SK-N-MC (cell line): ENCODE measurements at places on chromosomes 16 and 17.
A peak's percentile ranks its signal among the peaks of the same experiment; 100 is the strongest.

GRCh38 chr17:58204796-58205195 is 12.3 kb downstream of the EPX start:
- DNase-seq, result no peak

DNA sequence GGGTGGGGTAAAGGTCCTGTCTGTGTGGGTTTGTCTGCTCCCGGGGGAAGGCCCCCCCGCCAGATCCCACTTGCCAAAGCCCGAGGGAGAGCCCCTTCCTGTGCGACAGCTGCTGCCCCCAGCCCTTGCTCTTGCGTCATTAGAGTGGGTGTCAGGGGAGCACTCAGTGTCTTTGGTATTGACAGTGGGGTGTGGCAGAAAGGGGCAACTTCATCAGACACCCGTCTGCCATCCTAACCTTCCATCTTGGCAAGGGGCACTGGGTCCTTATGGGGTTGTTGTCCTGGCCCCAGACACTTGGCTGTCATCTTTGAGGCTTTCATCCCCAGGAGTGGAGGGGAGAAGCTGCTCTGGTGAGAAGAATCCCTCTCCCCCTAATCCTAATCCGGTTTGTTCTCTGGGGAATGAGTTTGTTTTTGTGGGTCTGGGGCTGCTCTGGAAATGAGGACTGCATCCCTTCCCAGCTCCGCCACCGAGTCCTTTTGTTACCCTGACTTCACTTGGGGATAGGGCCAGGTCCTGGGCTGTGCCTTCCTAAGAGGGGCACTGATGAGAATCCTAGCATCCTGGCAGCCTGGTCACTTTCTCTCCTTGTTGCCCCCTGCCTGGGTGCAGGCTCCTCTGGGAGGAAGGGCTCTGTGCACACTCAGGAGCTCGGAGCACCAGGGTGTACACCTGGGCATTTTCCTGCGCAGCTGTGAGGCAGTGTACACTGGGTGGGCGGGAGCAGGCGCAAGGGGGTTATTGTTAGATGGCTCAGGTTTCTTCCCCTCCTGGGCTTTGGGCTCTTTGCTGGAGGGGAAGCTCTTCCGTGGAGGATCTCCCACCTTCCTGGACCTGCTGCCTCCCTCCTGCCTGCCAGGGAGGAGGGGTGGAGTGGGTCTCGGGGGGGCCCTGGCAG is 21.1 kb downstream of the GJD3 start:
- DNase-seq, result no peak

DNA sequence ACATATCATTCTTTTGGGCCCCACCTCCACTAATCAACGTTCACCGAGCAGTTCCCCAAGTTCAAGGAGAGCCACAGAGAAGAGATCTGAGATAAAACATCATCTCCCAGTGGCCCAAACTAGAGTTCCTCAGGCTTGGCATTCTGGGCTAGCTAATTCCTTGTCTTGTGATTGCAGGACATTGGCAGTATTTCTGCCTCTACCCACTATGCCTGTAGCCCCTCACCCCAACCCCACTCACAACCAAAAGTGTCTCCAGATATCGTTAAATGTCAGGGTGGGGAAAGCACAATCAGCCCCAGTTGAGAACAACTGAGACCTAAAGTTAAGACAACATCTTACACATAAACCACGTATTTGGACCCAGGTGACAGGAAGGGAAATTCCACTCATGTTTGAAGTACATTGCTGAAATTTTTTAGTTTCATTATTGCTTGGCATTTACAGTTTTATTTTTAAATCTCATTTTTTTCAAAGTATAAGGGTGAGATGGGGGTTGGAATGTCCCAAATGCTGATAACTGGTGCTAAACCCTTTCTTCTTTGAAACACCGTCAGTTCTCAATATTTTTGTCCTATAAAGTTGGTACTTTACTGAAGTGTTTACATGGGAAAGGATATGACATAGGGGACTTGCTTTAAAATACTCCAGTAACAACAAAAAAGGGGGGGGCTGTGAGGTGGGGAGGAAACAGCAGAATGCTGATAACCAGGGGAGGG is 13.6 kb downstream of the ZC3H7A start:
- no peak for DNase-seq

- DNase-seq, result no peak
Measured at GRCh38 chr17:48609033-48609432, 1.8 kb downstream of the HOXB7 start.

- DNase-seq, result no peak
Measured at GRCh38 chr17:13337864-13338371, 263.8 kb downstream of the HS3ST3A1 start.

DNA sequence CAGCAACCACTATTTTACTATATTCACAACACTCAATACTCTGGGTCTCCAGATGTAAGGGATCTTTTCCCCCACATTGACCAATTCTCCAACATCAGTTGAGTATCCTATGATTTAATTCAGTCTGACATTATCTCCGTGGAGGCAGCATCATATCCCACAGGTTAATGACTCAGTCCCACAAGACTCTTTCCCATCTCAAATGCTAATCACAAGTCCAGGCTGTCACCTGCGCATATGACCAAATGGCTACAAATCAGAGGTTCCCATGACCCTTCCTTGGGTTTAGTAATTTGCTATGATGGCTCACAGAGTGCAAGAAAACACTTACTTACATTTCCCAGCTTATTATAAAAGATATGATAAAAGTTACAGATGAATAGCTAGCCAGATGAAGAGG is 18.7 kb downstream of the ACSM3 start:
- no peak for DNase-seq

GRCh38 chr16:50610331-50611262 is 62.4 kb downstream of the NKD1 start:
- no peak for DNase-seq

GRCh38 chr16:85731179-85731578 is 19.7 kb downstream of the C16orf74 start:
- DNase-seq, result no peak

DNA sequence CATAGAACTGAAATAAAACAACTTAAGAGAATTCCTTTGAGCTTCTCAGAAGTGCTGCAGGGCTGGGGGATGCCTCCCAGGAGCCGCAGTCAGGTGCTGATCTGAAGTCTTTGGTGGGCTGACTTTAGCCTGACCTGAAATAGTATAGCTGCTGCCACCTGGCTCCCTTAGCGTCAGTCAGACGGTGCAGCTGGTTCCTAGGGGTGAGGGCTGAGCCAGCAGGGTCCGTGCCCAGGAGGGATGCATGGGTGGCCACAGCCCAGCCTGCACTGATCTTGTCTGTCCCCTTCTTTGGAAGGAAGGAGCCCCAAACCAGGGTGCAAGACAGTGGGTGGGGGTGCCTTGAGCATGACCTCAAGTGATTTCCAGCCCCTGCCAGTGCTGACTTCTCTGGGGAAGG is 11.5 kb downstream of the MAPT start:
- DNase-seq, result no peak

- no peak for DNase-seq
Measured at GRCh38 chr17:60594734-60595133, 5.3 kb upstream of the PPM1D start.

- DNase-seq, result no peak
Measured at GRCh38 chr16:74747716-74748615, 26.7 kb downstream of the FA2H start.

GRCh38 chr16:856811-857210 is 56.3 kb upstream of the GNG13 start:
- no peak for DNase-seq

- DNase-seq, result peak; percentile 35
Measured at GRCh38 chr16:65069065-65069464, 52.8 kb downstream of the CDH11 start.

DNA sequence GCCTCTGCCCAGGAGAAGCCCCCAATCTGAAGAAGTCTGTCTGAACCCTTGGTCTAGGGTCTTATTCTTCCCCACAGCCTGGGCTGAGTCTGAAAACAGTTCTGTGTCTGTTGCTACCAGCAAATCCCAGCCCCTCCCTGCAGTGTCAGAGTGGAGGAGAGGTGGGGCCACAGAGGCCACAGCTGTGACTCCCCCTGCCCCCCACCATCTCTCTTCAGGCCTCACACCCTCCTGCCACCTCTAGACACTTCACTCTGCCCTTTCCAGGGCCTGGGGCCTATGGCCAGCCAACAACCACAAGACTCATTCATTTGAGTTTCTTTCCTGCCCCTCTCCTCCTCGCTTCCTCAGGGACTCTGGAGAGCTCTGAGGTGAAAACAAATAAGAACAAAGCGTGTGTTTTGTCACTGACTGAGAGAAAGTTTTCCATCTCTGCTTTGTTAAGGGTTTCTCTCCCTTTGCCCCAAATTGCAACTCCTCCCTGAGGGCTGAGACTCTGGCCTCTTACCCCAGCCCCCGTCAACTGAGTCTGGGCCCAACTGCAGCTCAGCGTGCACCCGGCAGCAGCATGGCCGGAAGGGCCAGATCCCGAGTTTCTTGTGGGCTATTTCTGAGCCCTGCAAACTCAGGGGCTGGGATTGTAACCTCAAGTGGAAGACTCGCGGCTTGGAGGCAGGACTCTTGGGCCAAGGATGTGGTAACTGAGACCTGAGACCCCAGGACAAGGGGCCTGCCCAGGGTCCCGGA is 13.2 kb downstream of the C17orf50 start:
- DNase-seq, result no peak

DNA sequence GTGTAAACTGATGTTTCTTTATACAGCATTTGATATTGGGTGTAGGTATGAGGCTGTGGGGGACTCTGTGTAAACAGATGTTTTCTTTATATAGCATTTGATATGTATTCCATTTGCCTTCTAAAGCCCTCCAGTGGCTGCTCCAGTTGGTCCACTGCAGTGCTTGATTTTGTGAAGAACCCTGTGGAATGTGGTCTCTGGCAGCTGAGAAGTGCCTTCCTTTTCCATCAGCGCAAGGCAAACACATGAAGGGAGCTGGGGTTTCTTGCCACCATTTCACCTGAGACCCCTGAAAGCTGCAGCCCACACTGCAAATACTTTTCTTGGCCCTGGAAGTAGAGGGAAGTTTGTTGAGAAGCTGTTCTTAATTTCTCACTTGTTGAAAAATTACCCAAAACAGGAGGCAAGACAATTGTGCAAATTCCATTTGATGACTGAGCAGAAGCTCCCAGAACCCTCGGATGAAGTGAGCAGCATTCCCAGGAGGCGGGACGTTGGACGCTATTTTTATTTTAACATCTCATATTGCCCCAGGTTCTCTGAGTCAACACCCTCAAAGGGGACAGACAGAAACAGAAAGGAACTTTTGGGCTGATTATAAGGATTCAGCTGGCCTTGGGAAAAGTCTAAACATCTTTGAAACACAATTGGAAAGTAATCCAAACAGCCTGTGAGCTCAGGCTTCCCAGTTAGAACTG is 158.5 kb upstream of the RPH3AL start:
- no peak for DNase-seq

- no peak for DNase-seq
Measured at GRCh38 chr16:65319621-65320231, 197.9 kb upstream of the CDH11 start.

- DNase-seq, result no peak
Measured at GRCh38 chr17:18921912-18922451, 30.0 kb upstream of the SLC5A10 start.

DNA sequence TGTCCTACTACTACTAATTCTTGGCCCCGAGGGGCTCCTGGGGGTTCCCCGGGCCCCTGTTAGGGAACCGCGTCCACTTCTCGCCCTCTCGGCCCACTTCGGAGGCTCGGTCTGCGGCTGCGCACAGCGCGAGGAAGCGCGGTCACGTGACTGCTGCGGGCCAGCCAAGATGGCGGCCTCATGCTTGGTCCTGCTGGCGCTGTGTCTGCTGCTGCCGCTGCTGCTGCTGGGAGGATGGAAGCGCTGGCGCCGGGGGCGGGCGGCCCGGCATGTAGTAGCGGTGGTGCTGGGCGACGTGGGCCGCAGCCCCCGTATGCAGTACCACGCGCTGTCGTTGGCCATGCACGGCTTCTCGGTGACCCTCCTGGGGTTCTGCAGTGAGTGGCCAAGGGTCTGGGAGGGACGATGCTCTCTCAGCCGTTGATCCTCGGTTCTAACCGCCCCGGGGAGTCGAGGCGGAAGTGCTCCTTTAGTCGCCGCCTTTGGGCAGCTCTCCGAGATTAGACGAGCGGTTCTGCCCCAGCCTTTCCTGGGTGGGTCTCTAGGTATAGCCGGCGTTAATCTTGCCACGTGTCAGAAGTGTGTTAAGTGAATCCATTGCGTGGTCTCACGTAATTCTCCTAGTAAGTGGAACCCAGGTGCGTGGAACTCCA is at the start of gene ALG1:
TSS of gene ALG1 (plus strand) at position 163 of the 653 bp plus-strand sequence. CDS start at position 170, 7 bp downstream.
- no peak for DNase-seq

DNA sequence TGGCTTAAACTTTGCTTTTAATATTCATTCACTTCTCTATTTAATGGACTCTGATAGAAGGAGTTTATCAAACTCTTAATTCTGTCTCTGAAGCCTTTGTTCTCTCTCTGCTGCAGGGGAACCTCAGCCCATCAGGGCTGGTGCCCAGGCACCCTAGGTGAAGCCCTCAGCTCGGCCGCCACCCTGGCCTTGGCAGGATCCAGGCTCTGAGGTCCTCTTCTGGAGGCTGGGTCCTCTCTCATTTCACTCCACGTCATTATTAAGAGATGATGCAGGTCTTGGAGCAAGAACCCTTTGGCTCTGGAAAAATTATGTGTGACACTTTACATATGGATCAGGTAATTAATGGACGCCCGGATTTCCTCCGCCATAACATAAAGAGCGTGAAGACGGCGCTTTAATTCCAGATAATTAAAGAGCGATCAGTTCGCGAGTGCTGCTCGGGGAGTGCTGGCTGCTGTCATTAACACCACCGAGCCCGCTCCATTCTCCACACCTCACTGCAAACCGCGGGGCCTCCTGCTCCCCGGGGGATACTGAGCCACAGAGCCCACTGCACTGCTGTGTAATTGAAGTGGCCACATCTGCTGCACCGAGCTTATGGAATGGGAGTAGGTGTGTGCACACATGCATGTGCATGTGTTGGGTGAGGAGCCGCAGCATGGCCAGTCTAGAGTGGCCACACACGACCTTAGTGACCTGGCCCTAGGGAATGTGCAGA is 259.4 kb upstream of the TNRC6C start:
- DNase-seq, result no peak

GRCh38 chr16:24139282-24139681 is 116.9 kb upstream of the CACNG3 start:
- DNase-seq, result no peak

- no peak for DNase-seq
Measured at GRCh38 chr17:7538050-7538449, 10.8 kb upstream of the TNFSF12 start.

DNA sequence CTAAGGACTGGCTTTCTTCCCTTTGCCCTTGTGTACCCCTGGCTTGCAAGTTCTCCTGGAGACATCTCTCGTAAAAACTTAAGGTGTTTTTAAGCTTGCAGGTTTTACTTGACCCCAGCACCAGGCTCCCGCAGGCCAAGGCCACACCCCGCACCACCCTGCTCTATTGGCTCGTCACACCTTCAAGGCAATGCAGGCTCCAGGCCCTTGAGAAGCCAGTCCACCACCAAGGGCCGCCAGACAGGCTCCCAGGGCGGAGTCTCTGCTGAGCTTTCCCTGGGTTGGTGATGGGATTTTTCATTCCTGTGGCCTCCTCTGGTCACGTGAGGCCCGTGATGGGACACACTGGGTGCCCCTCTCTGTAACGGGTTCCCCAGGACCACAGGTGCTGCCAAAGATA is 9.9 kb downstream of the CSNK1D start:
- DNase-seq, result no peak
